Bone marrow (tissue), 2 donors: ENCODE measurements at places on chromosomes 12 and 14.
A peak's percentile ranks its signal among the peaks of the same experiment; 100 is the strongest.

- no peak for DNase-seq
Observed at GRCh38 chr12:47351526-47351925, 271.8 kb upstream of the AMIGO2 start.

GRCh38 chr14:22268875-22269274 is 320.1 kb downstream of the DAD1 start:
- no peak for DNase-seq

GRCh38 chr12:47901718-47902093 is 3.1 kb downstream of the VDR start:
- DNase-seq = no peak

DNA sequence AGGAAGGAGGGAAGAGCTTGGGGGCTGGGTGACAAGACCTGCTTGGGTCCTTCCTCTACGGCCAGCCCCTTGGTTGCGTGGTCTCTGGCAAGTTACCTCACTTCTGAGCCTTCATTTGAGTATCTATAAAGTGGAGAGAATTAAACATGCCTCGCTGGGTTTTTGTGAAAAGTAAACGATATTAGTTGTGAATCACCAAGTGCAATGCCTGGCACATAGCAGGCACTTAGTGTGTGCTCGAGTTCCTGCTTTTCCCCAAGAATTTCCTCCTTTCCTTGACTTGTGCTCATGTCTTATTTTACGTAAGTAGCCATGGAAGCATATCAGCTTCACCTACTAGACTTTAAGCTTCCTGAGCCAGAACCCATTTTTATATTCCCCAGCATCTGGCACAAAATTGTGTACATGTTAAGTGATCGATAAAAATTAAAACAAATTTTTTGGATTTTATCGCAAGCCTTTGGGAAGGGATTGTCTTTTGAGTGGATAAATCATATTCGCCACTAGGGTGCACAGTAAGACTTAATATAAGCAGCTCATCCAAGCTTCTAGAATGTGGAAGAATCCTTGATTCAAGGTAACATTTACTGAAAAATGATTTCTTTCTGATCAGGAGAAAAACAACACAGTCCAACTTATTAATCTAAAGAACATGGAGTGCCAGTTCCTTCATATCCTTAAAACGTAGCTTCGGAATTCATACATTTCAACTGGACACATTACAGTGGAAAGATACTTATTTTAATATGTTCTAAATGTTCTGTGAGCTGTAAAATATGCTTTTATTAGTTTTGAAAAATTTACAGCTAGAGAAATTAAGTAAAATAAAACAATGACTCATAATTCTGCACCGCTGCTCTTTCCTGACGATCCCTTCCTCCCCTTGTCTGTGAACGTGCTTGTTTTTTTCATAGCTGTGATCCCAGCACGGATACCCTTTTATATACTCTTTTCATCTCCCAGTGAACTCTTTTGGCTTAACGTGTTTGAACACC is 62.0 kb downstream of the SLC25A47 start:
- no peak for DNase-seq

DNA sequence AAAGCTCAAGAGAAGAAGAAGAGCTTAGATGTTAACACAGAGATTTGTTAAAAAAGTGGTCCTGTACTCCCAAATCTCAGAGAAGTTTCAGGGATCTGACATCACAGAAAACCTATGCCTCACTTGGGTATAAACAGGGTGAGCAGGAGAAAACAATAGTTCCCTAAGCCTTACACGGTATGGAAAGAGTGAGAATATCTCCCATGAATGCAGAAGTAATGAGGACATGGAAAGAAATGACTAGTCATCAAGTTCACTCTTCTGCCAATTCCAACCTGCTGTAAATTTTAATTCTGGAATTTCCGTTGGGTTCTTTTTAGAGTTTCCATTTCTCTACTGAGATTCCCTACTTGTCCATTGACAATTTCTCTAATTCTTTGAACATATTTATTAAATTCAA is 6.2 kb upstream of the PTGER2 start:
- no peak for DNase-seq

DNA sequence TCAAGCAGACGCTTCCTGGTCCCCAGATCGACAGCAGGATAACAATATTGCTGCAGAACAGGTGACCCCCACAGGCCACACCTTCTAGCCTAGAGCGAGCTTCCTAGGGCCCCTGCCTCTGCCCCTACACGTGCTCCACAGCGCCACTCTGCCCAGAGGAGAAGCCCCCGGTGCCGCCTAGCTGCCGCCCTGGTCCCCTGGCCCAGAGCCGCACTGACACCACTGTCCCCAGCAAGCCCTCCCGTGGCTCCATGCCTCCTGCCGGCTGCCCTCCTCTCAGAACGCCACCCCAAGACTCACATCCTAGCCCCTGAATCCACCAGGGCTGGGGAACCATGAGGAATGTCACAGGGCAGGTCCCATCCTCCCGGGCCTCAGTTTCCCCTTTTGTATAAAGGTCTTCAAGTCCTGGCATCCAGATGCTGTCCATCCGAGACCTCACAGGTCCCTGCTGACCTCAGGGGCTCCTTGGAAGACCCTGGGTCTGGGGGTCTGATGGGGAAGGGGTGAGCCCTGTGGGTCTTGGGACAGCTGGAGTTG is 31.0 kb downstream of the JAG2 start:
- no peak for DNase-seq

- DNase-seq = no peak
Observed at GRCh38 chr12:16012117-16012516, 101.0 kb downstream of the DERA start.

GRCh38 chr12:70590051-70590450 is 47.2 kb downstream of the PTPRB start:
- DNase-seq = no peak

GRCh38 chr12:98533723-98534251 is 18.4 kb downstream of the TMPO start:
- no peak for DNase-seq

DNA sequence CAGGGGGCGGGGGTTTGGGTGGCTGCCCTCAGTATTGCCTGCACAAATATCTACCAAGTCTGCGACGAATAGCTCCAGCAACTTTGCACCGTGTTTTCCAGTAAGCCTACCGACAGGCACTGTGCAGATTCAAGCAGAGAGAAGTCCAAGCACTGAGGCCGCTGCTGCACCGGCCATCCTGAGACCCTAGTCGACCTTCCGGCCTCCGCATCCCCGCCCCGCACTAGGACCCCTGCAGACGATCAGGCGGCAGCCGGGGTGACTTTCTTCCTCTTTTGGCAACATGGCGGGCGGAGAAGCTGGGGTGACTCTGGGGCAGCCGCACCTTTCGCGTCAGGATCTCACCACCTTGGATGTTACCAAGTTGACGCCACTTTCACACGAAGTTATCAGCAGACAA is at the start of gene EIF2S3B:
TSS of gene EIF2S3B (plus strand) at position 271 of the 400 bp plus-strand sequence. CDS start at position 284, 13 bp downstream.
- no peak for DNase-seq

- no peak for DNase-seq
Observed at GRCh38 chr12:64064706-64065105, 157.4 kb downstream of the KICS2 start.

GRCh38 chr12:106452309-106452708 is 94.8 kb downstream of the POLR3B start:
- DNase-seq = no peak

DNA sequence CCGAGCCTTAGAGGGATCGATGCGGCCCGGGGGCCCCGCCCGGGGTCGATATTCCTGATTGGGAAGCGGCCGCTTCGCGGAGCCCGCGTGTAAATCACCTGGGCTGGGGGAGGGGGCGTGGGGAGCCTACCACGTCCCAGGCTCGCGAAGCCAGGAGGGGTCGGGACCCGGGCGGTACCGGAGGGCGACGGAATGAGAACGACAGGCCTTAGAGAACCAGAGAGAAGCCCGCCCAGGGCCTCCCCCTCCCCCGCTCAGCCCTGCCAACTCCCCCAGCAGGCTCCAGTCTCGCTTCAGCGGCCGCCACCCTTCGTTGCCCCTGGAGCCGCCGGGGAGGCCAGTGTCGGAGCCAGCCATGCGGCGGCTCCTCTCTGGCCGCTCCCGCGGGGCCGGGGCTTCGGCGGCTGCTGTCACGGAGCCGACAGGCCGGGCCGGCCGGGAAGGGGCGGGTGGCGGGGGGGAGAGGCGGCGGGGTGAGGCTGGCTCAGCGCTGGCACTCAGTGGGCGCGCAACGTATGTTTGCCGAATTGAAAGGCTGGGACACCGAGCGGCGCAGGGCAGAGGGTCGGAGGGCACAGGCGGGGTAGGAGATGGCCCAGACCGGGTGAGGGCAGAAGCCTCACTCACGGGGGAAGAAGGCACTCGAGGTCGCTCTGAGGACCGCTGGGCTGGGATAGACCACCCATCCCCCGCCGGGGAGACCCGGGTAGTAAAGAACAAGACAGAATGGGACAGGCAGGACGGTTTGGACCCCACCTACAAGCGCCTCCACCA is 1.4 kb upstream of the DNAJC22 start:
- DNase-seq = no peak

DNA sequence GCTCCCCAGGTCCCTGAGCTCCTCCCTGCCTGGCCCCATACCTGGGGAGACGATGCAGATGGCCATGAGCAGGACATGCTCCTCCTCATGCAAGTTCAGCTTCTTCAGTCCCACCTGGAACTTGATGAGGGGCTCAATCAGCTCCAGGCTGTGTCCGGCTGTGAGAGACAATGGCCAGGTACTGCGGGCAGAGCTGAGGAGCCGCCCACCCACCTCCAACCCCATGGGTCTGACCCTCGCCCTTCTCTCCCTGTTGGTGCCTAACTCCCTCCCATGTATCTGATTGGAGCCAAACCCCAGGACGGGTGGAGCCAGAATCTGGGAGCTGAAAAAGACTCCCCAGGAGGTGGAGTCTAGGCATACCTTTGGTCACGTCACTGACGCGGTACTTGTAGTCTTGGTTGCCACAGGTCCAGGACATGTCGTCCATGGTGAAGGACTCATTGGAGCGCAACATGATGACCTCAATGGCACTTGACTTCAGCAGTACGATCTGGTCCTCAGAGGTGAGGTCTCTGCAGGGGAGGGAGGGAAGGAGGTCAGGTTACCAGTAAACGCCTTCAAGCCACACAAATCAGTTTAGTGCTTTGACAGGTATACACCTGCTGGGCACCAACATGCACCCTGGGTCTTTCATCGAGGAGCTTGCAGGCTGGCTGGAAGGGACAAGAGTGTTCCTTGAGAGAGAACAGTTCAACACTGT is 26.7 kb upstream of the HDAC7 start:
- DNase-seq = no peak

DNA sequence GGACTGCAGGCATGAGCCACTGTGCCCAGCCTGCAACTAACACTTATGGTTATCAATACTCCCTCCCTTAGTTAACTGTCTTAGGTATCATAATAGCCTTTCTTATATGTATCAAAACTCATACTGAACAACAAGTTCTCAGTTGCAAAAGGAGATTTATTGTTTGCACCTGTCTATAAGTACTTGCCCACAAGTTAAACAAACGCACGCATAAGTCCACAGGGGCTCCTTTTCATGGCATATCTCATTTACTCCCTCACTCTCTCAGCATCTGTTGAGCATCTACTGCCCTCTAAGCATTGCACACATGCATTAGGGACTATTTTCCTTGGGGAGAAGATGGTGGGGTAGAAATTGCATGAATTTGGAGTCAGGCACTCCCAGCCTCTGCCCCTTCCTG is 46.7 kb upstream of the CORO1C start:
- DNase-seq = no peak

DNA sequence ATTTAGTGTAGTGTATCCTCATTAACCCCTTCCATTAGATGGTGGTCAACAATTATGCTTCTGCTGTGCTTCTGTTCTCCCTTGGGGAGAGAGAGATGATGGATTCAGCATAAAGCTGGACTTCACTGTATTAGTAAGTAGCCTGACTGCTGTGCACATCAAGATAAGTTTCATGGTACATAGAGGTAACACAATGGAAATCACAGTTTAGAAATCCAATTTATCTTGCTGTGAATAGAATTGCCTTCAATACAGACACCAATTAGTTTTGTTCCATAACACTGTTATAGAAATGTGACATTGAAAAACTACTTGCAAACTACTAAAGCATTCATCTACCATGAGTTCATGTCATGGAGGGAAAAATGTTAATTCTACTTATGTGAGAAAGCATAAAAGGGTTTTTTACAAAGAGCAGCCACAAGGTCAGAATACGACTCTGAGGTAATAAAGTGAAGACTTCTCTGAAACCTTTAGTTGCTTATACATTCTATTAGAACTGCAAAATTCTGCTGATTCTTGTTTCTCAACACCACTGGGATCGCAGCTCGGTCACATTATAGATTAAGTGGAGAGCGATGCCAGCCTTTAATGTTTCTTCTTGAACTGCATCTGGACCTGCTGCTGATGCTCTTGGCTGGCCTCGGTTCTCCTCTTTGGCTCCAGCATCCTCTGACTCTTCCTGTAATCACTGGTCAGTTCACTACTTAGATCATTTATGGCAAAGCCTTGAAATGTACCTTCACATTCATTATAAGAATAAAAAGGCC is 190.8 kb downstream of the ATP23 start:
- DNase-seq = no peak

DNA sequence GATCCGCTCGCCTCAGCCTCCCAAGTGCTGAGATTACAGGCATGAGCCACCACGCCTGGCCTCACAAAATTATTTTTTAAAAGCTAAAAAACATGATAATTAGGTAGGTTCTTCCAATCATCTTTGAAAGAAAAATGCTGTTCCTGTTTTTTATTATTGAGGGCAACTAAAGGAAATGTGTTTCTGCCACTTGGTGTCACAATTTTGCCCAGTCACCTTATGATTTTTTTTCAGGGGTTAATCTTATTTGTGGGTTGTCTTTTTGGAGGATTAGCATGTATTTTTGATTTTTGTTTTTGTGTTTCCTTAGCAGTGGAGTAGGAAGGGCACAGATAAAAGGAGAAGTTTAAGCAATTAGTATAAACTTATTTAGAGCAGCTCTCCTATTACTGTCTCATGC is 79.8 kb downstream of the PRORP start:
- DNase-seq = peak; percentile 79

DNA sequence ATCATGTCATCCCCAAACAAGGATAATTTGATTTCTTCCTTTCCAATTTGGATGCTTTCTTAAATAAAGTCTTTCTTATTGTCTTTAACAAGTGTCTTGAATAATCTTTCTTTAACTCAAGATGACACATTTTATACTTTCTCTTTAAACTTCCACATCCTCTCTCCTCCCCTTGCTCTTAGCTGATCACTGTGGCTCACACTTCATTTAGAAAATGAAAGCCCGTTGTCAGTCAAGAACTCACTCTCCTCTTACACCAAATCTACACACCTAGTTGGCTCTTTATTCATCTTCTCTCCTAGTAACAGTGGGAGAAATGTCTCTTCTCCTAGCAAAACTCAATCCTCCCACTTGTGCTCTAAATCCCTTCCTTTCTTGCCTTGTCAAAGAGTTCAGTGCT is 10.4 kb upstream of the RMST start:
- no peak for DNase-seq

DNA sequence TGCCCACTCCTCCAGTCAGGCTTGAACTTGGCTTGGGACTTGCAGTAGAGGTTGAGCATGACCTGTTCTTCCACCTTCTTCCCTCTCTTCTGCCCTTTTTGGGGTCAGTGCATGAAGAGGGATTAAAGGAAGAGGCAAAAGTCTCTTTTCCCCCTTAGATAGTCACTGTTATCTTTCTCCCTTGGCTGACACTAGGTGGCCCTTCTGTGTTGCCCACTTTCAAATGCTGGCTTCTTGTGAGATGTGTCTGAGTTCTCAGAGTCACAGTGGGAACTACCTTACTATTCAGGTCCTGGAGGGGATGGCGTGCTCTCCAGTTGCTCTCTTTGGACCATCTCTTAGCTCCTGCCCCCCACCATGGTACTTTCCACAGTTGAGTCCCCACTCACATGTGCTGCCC is 73.6 kb downstream of the GPR65 start:
- no peak for DNase-seq
